ENCODE measurements at places on chromosomes 12 and 14.

GRCh38 chr14:99589031-99589441 lies 15.0 kb downstream of the CCDC85C start:
- no peak for DNase-seq

DNA sequence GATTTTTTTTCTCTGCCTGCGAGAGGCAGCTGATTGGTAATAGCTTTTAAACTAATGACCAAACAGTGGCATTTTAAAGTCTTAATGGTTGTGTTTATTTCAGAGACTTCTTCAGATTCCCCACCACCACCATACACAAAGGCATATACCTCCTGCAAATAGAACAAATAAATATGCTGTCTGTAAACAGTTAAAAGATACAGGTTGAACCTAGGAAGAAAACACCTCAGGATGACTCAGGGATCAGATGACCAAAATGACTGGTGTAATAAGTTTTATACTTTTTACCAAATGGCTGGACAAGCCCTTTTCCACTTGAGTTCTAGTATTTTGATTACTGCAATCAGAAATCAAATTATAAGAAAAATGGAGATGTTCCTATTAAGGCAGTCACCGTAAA lies 364.1 kb downstream of the PAWR start:
- DNase-seq: no peak

GRCh38 chr12:21989819-21990412 lies 48.7 kb upstream of the ABCC9 start:
- no peak for DNase-seq

DNA sequence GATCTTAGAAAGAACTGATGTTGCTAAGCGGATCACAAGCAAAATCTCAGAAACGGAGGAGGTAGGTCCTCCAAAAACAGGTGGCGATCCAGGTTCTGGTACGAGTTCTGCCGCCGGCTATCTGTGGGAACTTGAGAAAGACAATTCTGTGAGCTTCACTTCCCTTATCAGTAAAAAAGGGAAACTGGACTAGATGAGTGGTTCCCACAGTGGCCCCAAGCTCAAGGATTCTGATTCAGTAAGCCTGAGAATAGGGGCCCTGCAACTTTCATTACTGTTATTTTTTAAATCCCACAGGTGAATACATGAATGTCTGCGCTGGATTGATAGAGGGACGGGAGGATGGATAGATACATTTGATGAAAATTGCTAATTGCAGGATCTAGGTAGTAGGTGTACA lies 160.2 kb downstream of the PPM1H start:
- no peak for DNase-seq

DNA sequence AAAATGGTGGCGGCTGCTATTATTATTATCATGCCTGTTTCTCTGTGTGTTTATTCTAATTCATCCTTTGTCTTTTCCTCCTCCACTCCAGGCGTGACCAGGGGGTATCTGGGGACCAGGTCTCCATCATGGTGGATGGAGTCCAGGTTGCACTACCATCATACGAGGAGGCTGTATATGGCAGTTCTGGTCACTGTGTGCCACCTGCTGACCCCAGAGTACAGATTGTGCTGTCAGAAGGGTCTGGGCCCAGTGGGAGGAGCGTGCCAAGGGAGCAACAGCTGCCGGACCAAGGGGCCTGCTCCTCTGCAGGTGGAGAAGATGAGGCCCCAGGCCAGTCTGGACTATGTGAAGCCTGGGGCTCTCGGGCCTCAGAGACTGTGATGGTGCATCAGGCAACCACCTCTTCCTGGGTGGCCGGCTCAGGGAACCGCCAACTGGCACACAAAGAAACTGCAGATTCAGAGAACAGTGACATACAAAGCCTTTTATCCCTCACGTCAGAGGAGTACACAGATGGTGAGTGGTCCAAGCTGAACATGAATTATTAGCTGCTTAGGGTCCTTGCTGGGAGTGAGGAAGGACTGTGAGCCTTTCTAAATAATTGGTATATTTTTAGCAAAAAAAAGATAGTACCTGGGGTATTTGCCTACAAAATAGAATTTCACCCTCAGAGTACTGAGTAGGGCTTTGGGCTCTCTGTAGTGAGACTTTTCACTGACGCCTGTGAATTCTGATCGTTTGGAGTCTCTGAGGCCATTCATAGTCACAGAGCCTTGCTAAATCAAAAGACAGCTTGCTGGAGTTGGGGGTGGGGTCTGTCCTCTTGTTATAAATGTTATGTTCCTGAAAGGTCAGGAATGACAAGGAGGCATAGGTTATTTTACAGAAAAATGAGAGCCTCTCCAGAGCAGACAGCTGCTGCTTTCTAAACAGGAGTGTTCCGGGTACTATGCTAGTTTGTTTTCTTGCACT lies 58.1 kb upstream of the SRSF5 start:
- peak; percentile 64 for DNase-seq

GRCh38 chr14:64137657-64138290 lies 156.4 kb downstream of the ESR2 start:
- DNase-seq: no peak

DNA sequence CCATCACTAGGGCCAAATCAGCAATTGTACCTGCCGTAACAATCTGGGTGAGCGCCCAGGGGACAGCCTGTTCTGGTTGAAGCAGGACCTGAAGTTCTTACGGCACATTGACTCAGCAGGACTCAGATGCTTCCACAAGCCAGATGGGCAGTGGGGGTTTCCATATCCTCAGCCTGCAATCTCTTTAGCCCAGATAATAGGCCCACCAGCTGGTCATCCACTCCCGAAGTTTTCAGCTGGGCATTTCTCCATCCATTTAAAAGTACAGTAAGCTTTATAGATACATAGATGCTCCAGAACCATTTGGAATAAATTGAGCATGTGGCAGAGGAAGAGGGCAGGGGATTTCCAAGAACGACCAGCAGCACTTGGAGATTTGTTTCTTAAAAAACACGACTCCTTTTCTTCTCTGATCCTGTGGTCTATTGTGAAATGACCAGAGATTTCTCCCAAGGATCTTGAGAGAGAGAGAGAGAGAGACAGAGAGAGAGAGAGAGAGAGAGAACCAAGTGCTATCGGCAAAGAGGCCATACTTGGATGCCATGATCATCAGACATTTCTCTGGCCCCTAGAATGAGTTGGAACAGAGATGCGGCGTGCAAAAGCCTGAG lies 74.8 kb upstream of the PLXNC1 start:
- no peak for DNase-seq

- no peak for DNase-seq
Observed at GRCh38 chr12:114757684-114758325, 73.8 kb upstream of the TBX3 start.

- peak; percentile 55 for DNase-seq
Observed at GRCh38 chr14:105026033-105026785, 5.3 kb upstream of the CDCA4 start.

- peak; percentile 88 for DNase-seq
Observed at GRCh38 chr12:49827401-49828099, 663 bp downstream of the NCKAP5L start.

DNA sequence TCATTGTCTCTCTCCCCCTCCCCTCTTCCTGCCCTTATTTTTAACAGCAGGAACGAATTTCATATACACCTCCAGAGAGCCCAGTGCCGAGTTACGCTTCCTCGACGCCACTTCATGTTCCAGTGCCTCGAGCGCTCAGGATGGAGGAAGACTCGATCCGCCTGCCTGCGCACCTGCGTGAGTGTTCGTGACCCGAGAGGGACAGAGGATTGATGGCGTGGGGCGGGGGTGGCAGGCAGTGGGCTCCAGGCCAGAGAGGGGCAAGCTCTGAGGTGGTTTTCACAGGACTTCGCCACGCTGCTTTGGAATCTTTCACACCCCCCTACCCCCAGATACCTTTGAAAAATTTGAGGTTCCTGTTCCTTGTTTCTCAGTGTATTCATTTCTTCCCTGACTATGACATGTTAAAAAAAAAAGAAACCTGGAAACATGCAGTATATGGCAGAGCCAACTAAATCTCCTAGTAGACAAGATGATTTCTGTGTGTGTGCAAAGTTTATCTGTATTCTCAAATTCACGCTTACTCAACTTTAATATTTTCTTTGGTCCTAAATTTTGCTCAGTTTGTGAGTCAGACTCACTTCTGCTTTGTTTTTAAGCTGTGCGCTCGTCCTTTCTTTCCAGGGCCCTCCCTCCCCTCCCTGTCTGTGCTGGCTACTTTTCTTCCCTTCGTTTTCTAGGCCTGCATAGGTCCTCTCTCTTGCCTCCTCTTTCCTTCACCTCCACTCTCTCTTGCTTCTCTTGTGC lies 103.1 kb downstream of the ETV6 start:
- no peak for DNase-seq

- peak; percentile 48 for DNase-seq
Observed at GRCh38 chr14:96588410-96589257, 86.5 kb downstream of the PAPOLA start.

GRCh38 chr14:51093371-51094281 lies 1.3 kb downstream of the TRIM9 start:
- DNase-seq: peak; percentile 82

- no peak for DNase-seq
Observed at GRCh38 chr12:63103494-63104131, 47.4 kb downstream of the AVPR1A start.

GRCh38 chr14:75609116-75609515 lies 30.7 kb downstream of the FLVCR2 start:
- no peak for DNase-seq

DNA sequence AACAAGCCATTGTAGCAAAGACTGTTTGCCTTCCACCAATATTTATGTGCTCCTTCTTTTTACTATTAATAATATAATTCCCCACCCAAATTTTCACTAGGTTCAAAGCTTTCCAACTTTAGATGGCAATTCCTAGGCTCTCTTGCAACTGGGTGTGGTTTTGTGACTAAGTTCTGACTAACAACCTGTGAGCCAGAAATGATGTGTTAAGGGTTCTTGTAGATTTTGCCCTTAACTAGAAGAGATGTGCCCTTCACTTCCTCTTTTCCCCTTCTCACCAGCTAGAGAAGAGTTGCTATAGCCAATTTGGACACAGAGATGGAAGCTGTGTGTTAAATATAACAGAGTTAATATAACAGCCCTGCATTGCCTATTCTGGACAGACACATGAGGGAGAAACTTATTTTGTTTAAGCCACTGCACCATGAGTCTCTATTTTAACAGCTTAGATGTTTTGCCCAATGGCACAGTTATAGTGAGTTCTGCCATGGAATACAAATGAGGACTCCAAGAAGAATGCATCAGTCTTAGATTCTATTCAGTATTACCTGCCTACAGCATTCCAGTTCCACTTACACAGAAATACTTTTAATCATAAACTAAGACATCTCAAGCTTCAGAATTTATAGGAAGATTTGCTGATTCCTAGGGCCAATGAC lies 216.2 kb downstream of the DUSP6 start:
- no peak for DNase-seq

DNA sequence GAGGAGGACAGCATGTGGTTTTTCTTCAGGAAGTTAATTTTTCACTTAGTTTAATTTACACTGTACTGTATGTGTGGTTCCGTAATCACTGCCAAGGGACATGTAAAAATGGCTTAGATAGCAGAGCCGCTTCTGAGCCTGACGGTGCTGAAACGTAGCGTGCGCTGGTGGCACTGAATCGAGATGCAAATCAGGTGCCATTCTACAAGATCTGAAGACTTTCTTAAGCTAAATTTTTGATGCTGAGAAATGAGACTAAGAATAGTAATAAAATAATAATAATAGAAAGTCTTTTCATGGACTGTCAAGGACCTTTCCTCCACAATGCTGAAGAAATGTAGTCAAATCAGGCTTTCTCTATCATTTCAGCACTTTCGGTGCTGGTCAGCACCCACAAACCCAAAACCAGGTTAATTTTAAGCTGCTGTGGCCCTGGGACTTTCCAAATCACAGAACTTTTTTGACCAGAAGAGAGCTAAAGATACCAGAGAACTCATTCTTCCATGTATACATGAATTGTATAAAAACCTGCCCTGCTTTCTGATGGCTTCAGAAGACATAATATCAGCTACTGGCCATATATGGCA lies 183.3 kb upstream of the LMO3 start:
- DNase-seq: no peak

GRCh38 chr12:18861287-18861858 lies 123.5 kb downstream of the CAPZA3 start:
- DNase-seq: no peak

DNA sequence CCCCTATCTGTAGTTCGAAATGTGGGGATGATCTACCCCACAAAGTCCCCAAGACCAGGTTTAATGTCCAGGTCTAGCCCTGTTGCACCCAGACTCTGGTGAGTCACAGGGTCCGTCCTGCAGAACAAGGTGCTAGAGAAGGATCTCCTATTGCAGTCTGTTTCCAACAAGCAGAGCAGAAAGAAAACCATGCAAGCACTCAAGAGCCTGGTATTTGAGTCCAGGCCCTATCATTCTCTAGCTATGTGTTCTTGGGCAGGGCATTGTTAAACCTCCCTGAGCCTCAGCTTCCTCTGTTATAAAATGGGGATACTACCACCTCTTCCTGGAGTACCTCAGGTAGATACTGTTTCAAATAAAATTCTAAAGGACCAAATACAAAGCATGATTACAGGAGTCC lies 24.4 kb downstream of the MAP3K9 start:
- no peak for DNase-seq

- DNase-seq: no peak
Observed at GRCh38 chr12:93972411-93973208, 175.8 kb upstream of the PLXNC1 start.

DNA sequence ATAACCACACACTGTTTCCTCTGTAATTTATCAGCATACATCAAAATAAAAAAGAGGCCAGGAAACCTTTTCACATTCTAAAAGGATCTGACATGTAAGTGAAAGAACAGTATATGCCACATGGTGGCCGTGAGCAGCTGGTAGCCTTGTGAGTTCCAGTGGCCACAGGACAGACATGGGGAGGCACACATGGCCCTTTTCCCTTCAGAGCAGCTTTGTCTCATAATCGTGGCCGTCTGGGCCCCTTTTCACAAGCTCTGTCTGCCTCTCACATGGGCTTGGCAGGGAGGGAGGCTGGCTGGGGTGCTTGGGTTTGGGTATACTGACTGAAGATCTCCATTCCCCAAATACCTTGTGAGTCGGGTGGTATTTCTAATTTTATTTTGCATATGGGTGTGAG lies 1.5 kb upstream of the ZDHHC22 start:
- no peak for DNase-seq

- no peak for DNase-seq
Observed at GRCh38 chr12:46771268-46771827, 54.4 kb downstream of the SLC38A4 start.

- no peak for DNase-seq
Observed at GRCh38 chr12:76587428-76588178, 28.0 kb upstream of the OSBPL8 start.

GRCh38 chr12:110436231-110436630 lies 13.9 kb downstream of the ARPC3 start:
- no peak for DNase-seq

- DNase-seq: no peak
Observed at GRCh38 chr14:54350203-54350602, 46.6 kb upstream of the CDKN3 start.

GRCh38 chr12:39272871-39273655 lies 169.9 kb downstream of the KIF21A start:
- no peak for DNase-seq

- DNase-seq: no peak
Observed at GRCh38 chr14:20798318-20798717, 4.3 kb downstream of the RNASE1 start.

- no peak for DNase-seq
Observed at GRCh38 chr12:29132316-29132715, 16.8 kb upstream of the FAR2 start.

All from posterior vena cava (tissue), 2 donors.